Heart left ventricle (tissue), 16 donors: ENCODE measurements at places on chromosomes 11 and 22.

GRCh38 chr11:13687271-13687670 lies 18.8 kb downstream of the FAR1 start:
- no peak for DNase-seq

GRCh38 chr22:28942801-28943500 lies 59.6 kb downstream of the ZNRF3 start:
- no peak for DNase-seq

DNA sequence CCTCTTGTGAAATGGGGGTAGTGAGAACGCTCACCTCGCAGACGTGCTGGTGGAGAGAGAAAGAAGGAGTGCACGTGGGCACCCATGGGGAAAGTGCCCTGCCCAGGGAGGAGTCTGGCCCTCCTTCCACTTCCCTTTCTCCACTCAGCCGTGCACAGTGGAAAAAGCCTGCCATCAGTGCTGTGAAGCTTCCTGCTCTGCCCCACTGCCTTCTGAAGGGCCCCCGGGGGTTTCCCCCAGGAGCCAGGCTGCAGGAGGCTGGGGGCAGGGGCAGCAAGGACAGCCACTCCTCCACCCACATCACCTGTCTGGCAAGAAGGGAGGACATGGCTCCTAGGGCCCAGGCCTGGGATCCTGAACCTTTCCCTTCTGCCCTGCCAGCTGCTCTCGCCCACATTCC lies 7.6 kb downstream of the TP53I11 start:
- DNase-seq = no peak

DNA sequence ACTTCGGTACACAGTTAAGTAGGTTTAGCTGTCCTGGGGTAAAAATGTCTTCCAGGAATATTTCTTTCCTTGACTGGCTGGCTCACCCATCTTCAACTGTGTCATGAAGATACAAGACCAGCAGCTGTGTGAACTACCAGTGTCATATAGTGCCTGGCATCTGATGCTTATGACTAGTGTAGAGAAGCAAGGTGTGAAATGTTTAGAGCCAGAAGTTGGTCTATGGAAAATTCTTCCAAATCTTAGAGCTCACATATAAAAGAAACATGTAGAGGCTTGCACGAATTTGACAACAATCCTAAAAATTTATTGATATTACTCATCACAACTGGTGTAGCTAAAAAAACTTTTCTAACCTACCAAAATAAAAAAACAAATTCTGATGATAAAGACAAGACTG lies 54.4 kb downstream of the ARL14EP start:
- DNase-seq = no peak

- no peak for DNase-seq
Measured at GRCh38 chr11:120941000-120941399, 82.9 kb upstream of the TBCEL start.

DNA sequence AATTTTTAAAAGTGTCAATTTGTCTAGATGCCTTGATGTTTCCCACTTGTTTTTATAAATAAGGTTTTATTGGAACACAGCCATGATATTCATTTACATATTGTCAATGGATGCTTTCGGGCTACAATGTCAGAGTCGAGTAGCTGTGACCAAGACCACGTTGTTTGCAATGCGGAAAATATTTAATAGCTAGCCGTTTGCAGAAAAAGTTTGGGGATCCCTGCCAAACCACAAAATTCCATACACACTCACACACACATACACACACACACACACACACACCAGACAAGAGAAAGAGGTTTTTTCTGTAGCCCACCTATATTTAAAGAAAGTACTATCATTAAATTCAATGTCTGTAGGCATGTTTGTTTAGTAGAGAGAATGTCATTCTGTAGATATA lies 58.3 kb downstream of the TYR start:
- no peak for DNase-seq

GRCh38 chr11:20261526-20261925 lies 101.3 kb upstream of the DBX1 start:
- no peak for DNase-seq

DNA sequence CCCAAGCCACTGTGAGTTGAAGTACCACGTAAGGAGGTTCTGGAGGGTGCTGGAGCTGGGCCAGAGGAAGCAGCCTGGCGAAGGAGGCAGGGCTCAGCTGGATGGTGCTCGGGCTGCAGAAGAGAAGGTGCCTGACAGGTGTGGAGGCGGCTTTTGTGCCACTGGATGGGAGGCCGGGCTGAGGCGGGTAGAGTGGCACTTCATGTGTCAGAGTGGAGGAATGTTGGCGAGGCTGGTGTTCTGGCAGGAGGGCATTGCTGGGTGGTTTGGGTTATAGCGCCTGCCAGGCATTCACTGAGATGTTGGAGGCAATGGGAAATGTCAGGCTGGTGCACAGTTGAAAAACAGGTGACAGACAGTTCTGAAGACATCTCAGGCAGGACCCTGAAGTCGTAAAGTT lies 24.2 kb downstream of the UBE2L3 start:
- DNase-seq = peak; percentile 73

- no peak for DNase-seq
Measured at GRCh38 chr11:128576555-128576954, 10.8 kb downstream of the ETS1 start.

DNA sequence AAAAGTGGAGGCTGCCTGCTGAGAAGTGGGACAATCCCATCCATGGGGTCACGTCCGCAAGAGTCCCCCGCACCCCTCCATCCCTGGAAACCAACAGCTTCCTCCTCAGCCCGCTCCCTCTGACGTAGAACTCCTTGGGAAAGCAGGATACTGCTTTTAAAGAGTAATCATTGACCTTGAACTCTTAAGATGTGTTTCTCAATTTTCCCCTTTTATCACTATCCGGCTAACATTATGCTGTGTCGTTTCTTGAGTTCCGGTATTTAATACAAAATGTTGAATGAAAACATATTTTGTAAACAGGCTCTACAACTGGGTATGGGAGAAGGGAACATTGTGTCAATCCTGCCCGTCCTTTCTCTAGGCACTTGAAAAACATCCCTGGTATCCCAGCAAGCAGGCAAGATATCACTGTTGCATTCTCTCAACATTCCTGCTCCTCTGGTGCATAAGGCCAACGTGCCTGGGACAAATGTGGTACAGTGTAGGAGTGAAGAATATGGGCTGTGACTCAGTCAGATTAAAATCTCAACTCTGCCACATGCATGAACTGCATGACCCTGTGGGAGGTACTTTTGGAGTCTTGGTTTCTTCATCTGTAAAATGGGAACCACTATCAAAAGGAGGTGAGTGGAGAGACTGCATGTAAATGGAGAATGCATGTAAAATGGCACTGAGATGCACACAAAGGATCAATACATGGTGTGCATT lies 52.8 kb downstream of the WT1 start:
- no peak for DNase-seq

DNA sequence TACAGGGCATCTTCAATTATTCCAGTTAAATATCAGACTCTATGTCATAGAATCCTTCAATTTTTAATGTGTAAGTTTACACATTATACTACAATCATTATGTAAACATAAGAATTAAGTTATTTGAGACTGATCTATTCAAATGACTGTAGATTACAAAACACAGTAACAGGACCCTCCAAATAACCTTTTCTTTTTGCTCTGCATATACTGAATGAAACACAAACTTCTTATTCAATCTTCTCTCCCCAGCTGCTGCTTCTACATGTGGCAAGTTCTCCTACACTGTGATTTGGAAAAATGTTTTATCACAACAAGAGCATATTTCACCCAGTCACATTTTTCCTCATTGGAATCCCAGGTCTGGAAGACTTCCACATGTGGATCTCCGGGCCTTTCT lies at the start of gene OR52J3:
TSS of gene OR52J3 (plus strand) at position 301 of the 400 bp plus-strand sequence. CDS start at position 301, 0 bp downstream.
- no peak for DNase-seq

GRCh38 chr22:31616315-31616980 lies 45.6 kb downstream of the PISD start:
- no peak for DNase-seq

DNA sequence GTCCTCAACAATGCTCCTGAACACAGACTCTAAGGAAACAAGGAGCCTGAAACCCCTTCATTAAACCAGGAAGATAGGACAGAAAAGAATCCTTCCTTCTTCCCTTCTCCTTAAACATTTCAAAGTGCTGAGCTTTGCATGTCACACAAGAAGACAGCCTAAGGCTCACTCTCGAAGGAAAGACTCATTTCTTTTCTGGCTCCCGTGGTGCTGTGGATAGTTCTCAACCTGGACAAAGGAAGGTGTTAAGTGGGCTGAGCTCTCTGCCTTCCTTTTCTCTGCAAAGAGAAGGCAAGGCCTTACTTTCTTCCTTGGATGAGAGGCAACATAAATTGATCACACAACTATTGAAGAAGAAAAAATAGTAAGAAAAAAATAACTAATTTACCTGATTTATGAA lies 452.4 kb upstream of the DDI1 start:
- no peak for DNase-seq

- DNase-seq = no peak
Measured at GRCh38 chr11:67644472-67645418, 5.2 kb upstream of the TBX10 start.

DNA sequence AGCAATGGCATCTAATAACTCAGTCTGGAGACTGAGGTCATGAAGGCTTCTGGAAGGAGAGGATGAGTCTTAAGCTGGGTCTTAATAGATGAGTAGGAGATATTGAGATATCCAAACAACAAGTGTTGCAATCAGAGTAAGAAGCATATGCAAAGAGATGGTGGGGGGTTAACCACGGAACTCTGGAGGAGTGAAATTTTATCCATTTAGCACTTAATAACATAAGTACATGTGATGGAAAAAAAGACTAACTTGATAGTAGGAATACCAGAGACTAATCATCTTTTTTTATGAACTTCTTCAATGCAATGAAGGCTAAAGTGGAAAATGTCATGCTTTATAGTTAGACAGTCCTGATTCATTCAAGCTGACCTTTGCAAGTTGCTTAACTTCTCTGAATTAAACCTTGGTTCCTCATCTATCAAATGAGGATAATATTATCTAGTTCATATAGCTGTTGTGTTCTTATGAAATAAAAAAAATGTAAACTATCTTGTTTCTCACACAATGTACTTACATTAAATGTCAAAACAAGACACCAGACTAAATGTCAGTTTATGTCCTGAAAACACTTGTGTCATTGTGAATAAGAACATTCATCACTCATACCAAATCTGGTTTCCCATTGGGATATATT lies 403.1 kb upstream of the CCDC90B start:
- no peak for DNase-seq

DNA sequence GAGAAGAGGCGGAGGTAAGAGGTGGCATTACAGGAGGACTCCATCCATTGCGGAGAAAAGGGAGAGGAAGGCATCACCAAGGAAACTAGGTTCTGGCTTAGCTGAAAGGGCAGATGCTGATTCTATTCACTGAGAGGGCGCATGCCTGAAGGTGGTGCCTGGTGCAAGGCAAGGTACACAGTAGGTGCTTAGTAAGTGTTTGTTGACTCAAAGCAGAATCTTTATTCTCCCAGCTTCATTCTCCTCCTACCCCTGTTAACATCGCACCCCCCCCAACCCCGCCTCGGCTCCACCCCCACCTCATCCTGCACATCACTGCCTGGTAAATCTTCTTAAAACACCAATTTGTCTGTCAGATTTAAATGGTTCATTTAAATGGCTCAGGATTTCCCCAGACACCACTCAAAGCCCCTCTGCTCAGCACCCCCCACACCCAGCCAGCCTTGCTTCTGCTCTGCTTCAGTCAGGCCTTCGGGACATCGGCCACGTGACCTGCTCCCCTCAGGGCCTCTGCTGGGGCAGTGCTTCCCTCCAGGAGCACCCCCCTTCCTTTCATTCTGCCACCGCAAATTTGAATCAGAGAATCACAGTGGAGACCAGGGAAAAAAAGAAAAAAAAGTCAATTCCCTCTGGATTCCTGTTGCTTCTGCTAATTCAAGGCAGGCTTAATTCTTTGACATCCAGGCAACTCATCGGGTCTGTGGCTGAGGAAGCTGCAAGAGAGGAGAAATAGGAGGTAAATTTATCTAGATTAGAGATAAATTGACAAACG lies 17.8 kb upstream of the RCN1 start:
- no peak for DNase-seq

- DNase-seq = peak; percentile 30
Measured at GRCh38 chr22:28798810-28799605, 1.4 kb downstream of the XBP1 start.

DNA sequence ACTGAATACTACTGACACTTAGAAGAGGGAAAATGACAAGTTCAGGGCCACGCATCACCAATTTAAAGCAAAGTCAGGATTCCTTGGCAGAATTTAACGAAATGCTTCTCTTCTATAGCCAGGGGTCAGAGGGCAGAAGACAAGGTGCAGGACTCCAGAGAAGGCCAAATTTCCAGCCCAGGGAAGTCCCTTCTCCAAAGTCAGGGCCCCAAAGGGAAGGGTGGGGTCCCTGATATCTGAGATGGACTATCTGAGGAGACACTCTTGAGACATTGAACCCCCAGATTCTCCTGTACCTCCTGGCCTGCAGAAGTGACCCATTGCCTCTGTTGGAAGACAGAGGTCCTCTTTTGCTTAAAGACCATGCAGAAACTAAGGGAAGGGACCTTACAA lies 91.2 kb downstream of the RPS6KA4 start:
- no peak for DNase-seq

- DNase-seq = peak; percentile 64
Measured at GRCh38 chr11:85627332-85627997, at the start of gene DLG2. DLG2 (minus strand) TSS chr11:85627344.

DNA sequence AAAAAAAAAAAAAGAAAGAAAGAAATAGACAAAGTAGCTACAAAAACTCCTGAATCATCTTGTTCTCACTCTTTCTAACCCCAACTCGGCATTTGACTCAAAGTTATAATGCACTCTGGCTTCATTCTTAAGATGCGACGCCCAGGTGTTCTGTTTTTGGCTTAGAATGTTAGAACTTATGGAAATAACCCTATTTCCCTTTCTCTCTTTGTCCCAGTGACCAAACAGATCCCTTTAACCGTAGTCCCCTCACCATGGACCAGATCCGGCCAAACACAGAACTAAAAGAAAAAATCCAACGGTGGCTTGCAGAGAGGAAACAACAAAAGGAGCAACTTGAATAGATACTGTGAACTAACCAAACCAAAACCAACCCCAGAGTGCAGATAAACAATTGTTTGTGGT lies 5.3 kb upstream of the ATP5MG start:
- DNase-seq = no peak

GRCh38 chr11:108618529-108618928 lies 25.0 kb upstream of the EXPH5 start:
- no peak for DNase-seq

DNA sequence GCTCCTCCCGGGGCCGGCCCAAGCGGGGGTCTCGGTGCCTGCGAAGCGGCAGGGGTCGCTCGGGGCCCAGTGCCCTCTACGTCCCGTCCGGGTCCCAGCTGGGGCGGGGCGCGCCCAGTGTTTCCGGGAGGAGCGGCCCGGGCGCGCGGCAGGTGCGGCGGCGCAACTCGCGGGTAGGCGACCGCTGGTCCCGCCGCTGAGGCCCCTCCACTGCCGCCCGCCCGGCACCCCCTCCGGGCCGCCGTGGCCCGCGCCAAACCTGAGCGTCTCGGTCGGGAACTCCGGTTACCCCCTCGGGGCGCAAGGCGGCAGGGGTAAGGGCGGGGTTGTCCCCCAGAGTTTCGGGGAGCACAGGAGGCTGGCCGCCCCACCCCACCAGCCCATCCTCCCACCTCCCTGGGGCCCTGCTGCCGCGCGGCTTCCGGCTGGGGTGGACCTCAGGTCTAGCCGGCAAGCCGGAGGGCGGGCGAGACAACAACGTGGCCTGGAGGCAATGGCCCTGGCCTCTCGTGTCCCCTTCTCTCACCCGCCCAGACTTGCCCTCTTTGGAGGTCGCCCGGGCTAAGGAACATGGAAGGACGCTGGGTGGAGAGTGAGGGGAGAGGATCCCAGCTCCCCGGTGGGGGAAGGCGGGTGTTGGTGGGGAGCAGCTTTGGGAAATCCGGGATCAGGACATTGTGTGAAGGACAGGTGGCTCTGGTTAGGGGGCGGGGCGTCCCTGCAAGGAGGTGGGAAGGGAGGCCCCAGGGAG lies 398 bp upstream of the CRACR2B start:
- DNase-seq = no peak
